ENCODE measurements at places on chromosomes 1 and 21. TPM values are rescaled to one million over a fixed set of nuclear protein-coding genes. Genes with fewer than 3 reads are reported as not detected.

GRCh38 chr21:16535102-16535422, 805.3 kb downstream of the USP25 start:
- no peak for DNase-seq

GRCh38 chr1:99559166-99559565, 86.7 kb upstream of the PALMD start:
- DNase-seq: no peak

DNA sequence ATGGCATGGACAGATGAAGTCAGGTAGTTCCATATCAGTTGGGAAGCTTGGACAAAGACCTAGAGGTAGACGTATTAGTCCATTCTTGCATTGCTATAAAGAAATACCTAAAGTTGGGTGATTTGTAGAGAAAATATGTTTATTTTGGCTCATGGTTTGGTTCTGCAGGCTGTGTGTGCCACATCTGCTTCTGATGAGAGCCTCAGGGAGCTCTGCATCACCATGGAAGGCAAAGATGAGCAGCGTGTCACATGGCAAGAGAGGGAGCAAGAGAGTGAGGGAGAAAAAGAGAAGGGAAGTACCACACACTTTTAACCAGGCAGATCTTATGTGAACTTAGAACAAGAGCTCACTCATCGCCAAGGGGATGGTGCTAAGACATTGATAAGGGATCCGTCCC, 9.0 kb downstream of the TSACC start:
- DNase-seq: no peak

- no peak for DNase-seq
Measured at GRCh38 chr1:23132033-23132432, 36.6 kb downstream of the LUZP1 start.

DNA sequence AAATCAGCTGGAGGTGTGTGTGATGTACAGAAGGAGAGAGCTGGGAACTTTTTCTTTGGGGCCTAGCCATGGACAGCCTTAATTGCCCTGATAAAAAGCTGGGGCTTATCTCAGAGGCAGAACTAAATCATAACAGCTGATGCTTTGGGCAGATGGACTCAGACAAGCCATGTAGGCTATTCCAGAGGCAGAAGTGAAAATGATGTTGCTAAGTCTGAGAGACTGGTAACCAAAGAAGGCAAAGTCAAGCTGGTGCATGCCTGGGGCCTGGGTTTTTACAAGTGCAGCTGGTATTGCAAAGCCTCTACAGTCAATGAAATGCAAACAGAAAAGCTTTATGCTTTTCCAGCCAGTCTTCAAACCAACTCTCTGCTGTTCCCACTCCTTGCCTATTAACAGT, 39.0 kb upstream of the LMX1A start:
- DNase-seq: no peak

GRCh38 chr1:119743308-119743707, 25.4 kb downstream of the HMGCS2 start:
- DNase-seq: no peak

DNA sequence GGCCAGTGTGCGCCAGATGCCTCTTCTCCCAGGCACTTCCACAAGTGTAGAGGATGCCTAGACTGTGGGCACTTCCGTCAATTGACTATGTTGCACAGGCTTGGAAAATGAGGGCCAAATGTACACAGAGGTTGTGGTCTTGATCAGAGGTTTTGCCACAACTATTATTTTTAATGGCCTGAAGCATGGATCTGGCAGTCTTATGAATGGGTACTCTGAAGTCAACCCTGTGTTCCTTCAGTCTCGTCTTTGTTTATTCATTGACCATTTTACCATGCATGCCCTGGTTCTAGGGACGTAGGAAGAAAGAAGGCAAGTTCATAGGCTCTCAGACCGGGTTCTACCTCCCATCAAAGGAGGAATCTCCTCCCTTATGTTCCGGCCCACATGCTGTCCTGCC, 329.1 kb downstream of the HHAT start:
- no peak for DNase-seq

DNA sequence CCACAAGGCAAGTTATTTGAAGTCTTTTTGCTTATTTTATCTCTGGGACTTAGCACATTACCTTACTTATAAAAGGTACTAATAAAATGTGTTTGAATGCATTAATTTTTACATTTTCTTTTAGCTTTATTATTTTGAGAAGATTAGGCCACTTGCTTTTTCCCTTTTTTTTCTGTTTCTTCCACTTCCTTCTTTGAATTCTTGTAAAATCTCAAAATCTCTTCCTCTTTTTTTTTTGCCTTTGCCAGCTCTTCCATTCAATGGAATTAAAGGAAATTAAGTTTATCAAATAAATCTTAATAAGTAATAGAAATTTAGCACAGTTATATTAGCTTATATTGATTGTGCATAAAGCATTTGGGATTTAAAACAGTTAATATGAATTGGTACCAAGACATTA, 260.9 kb downstream of the SRGAP2C start:
- DNase-seq: no peak

DNA sequence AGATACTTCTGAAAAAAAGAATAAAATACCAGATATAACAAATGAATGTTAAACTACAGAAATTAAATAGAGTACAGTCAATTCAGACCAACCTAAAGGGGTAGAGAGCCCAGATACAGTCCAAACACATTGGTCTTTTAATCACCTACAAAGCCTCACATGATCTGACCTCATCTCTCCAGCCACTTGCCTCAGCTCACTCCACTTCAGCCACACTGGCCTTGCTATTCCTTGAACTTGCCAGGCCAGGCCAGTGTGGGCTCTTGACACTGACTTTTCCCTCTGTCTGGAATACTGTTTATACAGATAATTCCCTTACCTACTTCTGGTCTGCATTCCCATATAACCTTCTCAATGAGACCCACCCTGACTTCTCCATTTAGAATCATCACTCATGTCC, 17.0 kb upstream of the PPIE start:
- DNase-seq: no peak

GRCh38 chr1:48776393-48777218, at the start of gene BEND5:
Gene BEND5 (minus strand): TSS chr1:48776891. CDS start chr1:48776831, 60 bp downstream.
- DNase-seq: peak; percentile 38

GRCh38 chr1:212981025-212981495, 30.7 kb downstream of the VASH2 start:
- DNase-seq: no peak

- DNase-seq: no peak
Measured at GRCh38 chr1:214604523-214604922, 1.5 kb downstream of the CENPF start.

- no peak for DNase-seq
Measured at GRCh38 chr1:232940262-232940661, 10.1 kb upstream of the NTPCR start.

GRCh38 chr1:197559655-197560054, 215.6 kb downstream of the DENND1B start:
- no peak for DNase-seq

DNA sequence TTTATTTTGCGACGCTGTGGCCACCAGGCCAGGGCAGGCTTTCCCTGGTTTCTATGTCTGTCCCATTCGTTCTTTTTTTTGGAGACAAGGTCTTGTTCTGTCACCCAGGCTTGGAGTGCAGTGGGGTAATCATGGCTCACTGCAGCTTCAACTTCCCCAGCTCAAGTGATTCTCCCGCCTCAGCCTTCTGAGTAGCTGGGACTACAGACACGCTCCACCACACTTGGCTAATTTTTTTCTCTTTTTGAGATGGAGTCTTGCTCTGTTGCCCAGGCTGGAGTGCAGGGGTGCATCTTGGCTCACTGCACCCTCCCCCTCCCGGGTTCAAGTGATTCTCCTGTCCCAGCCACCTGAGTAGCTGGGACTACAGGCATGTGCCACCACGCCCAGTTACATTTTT, 43.4 kb upstream of the WNT4 start:
- no peak for DNase-seq

DNA sequence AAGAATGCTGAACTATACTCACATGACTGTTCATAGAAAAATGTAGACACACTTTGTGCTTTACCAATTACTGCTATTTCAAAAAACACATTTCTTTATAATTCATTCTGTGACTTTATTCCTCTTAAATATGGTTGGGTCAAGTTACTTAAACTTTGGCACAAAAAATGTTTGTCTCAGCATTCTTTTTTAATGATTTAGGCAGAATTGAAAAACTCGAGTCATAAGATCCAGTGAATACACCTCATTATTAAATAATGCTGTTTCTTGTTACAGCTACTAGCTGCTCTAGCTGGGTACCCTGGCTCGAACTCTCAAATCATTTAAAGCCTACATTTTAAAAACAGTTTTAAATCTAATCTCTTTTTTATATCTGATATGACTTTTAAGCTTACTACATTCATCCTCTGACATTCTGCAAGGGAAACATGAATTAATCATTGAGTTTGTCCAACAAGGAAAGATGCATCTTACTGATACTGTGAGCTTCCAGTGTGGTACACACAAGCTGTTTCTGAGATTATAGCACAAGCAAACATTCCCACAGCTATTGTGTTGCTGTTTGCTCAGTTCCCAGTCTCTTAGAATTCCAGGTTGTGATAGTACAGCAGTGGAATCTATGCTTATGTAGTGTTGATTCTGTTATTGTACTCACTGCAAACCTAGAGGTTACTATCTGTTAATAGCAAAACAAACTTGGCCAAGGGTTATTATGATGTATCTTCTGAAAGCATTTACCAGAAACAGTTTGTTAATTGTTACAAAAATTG, 746.5 kb downstream of the USP25 start:
- no peak for DNase-seq

GRCh38 chr1:113008365-113008714, 52.3 kb upstream of the SLC16A1 start:
- DNase-seq: no peak

GRCh38 chr1:209678981-209679539, 3.8 kb downstream of the G0S2 start:
- DNase-seq: no peak

- DNase-seq: no peak
Measured at GRCh38 chr1:151814426-151814825, 9.2 kb upstream of the LINGO4 start.

DNA sequence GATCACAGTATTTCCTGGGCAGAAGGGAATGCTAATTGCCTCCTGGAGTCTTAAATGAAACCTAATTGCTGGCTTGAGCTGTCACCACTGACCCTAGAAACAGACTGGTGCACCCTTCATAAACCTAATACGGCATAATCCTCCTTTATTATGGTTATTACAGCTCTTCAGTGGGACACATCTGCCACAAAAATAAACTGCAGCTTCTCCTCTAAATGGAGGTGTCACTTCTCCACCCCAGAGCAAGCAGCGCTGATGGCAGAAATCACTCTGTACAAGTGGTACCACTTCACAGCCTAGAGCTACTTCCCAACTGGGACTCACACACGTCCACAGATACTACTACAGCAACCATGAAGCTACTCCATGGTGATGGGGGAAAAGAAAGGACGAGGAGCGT, 11.1 kb downstream of the PTPN14 start:
- DNase-seq: no peak

DNA sequence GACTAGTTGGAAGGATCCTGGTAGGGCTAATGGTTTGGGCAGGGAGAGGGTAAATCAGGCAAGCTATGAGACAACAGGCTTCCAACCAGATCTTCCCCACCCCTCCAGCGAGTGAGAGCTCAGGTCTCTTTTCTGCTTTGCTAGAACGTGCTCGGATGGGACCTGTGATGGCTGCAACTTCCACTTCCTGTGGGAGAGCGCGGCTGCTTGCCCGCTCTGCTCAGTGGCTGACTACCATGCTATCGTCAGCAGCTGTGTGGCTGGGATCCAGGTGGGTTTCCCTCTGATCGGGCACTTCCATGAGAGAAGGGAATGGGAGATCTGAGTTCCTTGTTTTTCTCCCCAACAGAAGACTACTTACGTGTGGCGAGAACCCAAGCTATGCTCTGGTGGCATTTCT, 14.0 kb upstream of the SARS1 start:
- DNase-seq: no peak

DNA sequence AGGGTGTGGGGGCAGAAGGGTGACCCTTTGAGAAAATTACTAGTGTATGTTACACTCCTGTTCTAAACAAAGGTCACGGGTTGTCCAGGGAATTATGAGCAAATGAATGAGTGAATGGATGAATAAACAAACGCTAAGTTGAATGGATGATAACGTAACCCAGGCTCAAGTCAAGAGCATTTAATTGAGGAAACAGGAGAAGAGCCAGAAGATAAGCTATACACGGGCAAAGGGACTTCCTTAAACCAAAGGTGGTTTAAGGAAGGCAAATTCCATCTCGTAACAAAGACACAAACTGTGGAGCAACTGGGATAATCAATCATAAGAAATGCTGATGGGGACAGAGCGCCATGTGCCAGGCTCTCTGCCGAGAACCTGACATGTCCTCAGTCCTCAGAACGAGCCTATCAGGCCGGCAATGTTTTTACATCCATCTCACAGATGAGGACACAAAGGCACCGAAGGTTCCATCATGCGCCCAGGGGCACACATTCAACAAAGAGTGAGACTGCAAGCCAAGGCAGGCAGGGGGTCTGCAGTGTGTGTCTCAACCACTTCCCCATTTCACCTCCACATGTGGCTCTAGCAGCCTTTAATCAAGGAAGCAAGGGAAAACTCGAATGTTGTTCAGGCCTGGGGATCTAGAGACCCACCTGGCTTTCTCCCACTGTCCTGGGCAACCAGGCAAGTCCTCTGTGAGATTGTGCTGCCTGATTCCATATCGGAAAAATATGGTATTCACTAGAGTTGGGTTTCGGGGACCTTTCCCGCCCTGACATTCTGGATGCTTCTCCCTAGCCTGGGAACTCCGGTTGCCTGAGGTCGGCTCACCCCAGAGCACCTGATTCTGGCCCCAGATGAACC, 126.8 kb upstream of the EDN2 start:
- no peak for DNase-seq

DNA sequence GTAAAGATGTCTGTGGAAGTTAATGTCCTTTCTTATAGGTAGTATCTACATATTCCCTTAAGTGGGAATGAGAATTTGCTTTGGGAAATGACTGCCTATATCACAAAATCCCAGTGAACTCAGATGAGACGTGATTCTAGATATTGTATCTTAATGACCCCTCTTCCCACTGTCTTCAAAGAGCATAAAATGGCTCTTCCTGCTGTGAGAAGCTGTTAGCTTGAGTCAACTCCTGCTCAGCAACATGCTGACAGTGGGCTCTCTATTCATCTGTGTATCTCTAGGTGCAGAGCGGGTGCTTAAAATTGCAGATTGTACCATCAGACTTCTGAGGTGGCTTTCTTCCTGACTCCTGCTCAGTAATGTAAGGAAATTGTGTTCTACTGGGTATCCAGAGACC, 100.6 kb downstream of the SPAG17 start:
- DNase-seq: no peak

MYOC gene
- total RNA-seq: not detected

DTL gene
- total RNA-seq: 65.2 TPM

ZP4 gene
- total RNA-seq: not detected

TGFBR3 gene
- 34.1 TPM for total RNA-seq

OR6K3 gene
- total RNA-seq: not detected

C1orf185 gene
- not detected for total RNA-seq

GLIS1 gene
- total RNA-seq: not detected

TNNT2 gene
- total RNA-seq: not detected

HOOK1 gene
- total RNA-seq: 4.1 TPM

FCRL1 gene
- total RNA-seq: not detected

LHX8 gene
- total RNA-seq: not detected

BRDT gene
- total RNA-seq: not detected

NHLH1 gene
- total RNA-seq: 0.30 TPM

HCRTR1 gene
- total RNA-seq: not detected

Measured in activated T-cell treated with anti-CD3 and anti-CD28 coated beads, Interleukin-2, amount 50 U/mL, for 4 hours (primary cell).